ENCODE measurements at places on chromosomes 5 and 9.
A peak's percentile ranks its signal among the peaks of the same experiment; 100 is the strongest.

GRCh38 chr9:71760901-71761300 lies 7.4 kb downstream of the CEMIP2 start:
- no peak for DNase-seq

DNA sequence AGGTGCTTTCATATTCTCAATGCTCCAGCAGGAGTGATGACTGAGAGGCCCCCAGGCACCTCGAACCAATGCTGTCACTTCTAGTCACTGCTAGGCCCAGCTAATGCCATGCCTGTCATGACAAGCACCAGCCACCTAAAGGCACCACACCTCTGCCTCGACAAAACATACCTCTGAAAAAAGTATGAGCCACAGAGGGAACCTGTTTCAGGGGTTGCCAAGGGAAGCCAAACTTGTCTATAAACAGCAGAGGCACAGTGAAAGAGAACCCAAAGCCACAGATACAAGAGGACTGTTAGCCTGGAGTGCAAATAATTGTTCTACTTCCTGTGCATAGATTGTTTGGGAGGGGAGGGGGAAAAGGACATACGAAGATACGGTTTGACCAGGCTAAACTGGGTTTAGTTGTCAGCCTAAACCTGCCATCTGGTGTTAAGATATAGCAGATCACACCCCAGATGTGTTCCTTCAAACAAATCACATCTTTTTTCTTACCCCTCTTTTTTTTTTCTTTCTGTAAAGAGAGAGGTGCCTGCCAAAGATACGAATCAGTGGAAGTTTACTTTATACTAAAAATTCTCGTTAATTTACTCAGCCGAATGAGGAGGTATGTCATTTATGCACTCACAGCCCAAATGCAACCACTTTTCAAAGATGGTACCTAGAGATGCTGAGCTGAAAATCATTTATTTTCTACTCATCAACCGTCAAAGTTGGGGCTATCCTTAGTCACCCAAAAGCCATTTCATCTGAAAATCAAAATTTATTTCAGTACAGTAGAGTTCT lies 45.7 kb downstream of the BNC2 start:
- peak; percentile 21 for DNase-seq

GRCh38 chr5:16315501-16315900 lies 135.9 kb upstream of the MARCHF11 start:
- no peak for DNase-seq

- no peak for DNase-seq
Observed at GRCh38 chr5:54721116-54721515, 203.6 kb downstream of the SNX18 start.

- DNase-seq, result no peak
Observed at GRCh38 chr5:106121972-106122605, 1548.6 kb downstream of the EFNA5 start.

- DNase-seq, result no peak
Observed at GRCh38 chr5:116881921-116882531, 307.4 kb upstream of the SEMA6A start.

GRCh38 chr5:54296386-54296785 lies 14.0 kb downstream of the ARL15 start:
- no peak for DNase-seq

DNA sequence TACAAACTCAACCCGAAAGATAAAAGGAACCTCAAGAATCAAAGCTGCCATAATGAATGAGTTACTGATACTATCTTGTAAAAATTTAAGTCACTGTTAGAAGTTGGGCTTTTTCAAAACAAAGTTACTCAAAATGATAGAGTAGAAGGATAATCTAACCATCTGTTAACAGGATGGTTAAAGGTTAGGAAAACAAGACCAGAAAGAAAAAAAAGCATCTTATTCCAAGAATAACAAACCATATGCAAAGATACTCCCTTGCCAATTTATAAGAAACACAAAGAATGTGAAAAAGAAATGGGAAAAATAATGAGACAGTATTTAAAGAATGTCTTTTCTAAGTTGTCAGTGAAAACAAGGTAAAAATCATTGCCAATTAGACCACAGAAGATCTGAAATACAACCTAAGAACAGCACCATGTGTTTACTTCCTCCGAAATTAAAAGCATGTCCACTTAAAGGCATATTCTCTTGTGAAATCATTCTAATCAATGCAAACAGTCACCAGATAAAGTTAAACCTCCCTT lies 51.2 kb downstream of the STRBP start:
- DNase-seq, result no peak

GRCh38 chr5:67896311-67896929 lies 319.1 kb upstream of the PIK3R1 start:
- DNase-seq, result no peak
